T-helper 22 cell (primary cell): ENCODE measurements at places on chromosomes 12 and 14.

GRCh38 chr14:67221248-67221981, 19.8 kb upstream of the PALS1 start:
- DNase-seq, result no peak

DNA sequence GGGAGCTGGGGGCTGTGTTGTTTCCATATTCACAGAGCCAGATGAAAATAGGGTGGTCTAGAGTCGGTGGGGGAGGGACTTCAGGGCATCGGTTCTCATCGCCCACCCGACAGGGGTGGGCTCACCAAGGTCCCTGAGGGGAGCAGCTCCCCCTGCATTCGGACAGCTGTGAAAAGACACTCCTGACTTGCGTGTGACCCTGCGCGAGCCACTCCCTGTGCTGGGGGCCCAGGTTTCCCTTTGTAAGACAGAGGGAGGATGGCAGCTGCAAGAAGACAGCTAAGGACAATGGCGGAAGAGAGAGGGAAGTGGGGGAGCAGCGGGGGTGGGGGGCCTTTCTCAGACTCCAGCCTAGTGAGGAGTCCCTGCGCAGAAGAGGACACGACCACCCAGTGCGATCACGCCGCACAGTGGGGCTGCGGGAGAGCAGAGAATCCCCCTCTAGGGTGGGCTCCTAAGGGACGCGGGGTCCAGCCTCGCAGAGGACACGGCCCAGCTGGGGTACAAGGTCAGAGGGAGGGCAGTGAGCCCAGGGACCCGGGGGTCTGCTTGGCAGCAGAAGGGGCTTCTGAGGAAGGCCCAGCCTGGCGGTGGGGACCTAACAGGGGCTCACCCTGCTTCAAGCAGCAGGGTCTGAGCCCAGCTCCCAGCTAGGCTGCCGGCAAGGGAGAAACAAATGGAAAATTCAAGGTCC, 326.9 kb upstream of the DIO3 start:
- no peak for DNase-seq

GRCh38 chr12:106090591-106091445, 47.9 kb downstream of the NUAK1 start:
- no peak for DNase-seq

GRCh38 chr12:110312581-110313360, 31.7 kb downstream of the ATP2A2 start:
- DNase-seq, result peak; percentile 2

GRCh38 chr14:88384718-88385117, 739 bp upstream of the SPATA7 start:
- DNase-seq, result no peak
